ENCODE measurements at places on chromosomes 5 and 9.

DNA sequence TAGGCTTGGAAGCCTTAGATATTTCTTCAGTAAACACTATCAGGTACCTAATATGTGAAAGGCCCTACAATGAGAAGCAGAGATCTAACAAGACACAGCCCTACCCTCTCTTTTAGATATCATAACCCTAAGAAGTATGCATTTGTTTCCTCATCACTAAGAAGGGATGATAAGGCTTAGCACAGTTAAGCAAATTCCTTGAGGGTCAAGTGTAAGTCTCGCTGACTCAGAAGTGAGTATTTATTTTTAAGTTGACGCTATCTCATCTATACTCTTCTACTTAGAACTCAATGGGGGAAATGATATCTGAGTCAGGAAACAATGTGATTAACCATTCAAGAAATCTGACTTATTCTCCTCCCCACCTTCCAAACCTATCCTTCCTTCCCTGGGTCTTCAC is 149.7 kb downstream of the ESM1 start:
- no peak for DNase-seq

DNA sequence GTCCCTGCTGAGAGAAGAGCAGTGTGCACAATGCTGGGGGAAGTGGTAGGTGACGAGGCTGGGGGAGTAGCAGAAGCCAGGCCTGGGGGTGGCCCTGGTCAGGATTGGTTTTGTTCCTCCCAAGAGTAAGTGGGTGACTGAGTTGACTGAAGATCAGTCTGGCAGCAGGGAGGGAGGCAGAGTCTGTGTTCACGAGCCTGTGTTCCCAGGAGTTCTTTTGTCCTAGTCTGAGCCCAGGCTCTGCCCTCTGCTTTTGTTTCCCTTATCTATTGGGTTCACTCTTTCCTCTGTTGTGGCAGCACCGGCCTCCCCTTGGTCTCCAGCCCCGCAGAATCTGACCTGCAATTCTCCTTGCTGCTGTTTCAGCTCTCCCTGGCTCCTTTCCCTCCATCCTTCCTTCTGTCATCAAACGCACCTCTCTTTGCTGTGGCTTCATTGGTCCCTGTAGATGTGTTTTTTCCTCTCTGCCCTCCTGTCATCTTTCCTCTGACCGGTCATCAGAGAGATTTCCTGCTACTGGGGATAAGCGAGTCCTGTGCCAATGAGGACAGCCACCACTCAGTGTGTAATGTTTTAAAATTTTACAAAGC is 607.4 kb downstream of the KIF4B start:
- DNase-seq = no peak

DNA sequence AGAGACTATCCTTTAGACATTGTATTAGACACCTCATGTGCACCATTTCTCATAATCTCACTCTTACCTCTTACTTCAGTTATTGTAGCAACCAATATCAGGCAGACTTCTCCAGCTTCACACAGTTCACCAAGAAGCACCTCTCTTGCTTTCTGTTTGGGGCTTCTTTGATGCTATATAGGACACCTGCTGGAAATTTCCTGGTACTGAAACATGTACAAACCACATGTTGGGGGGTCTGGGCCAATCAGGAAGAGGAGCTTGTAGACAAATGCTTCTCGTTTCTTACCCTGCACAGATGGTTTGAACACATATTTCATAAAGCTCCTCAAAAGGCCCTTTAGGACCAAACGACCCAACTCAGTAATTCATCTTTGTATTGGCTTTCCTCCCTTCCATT is 212.1 kb downstream of the IZUMO3 start:
- no peak for DNase-seq

DNA sequence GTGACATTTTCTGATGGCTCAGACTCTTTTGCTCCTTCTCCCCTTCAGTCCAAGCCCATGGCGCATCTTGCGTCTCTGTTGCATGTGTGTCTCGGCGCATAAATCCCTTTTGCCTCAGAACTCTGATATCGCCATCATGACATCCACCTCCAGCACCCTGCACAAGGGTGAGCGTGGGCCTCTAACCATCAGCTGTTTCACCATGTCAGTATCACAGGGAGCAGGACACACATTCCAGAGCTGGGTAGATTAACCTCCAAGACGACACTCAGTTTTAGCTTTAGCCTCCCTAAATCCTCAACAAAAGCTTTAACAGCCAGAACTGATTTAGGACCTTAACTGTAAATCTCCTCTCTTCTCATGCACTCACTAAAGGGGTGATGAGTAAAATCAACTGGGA is 239.0 kb downstream of the EBF1 start:
- no peak for DNase-seq

GRCh38 chr9:132498531-132499210 is 83.7 kb upstream of the BARHL1 start:
- DNase-seq = no peak

GRCh38 chr5:134106991-134107701 is 7.3 kb upstream of the TCF7 start:
- DNase-seq = no peak

DNA sequence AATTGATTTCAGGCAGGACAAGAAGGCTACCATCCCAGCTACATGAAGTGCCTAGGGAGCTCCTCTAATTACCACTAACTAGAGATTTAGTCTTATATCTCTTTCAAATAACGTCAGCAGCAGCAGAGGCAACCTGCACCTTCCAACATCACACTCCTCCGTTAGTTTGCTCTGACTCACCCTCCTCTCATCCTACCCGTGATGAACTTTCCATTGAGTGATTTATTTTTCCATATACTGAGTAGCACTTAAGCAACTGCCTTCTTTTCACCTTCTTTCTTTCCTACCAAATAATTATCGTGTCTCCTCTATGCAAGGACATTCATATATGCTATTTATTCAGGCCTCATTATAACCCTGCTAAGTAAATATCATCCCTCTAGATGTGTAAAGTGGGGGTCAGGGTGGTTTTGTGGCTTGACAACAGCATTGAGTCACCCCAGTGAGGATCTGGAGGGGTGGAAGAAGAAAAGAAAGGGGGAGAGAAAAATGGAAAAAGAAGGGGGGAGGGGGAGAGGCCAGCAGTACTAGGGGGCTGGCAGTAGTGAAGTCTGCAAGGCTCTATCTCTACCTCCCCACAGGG is 64.6 kb upstream of the CAST start:
- DNase-seq = no peak

- DNase-seq = no peak
Measured at GRCh38 chr9:30524311-30524710, 1860.1 kb upstream of the ACO1 start.

DNA sequence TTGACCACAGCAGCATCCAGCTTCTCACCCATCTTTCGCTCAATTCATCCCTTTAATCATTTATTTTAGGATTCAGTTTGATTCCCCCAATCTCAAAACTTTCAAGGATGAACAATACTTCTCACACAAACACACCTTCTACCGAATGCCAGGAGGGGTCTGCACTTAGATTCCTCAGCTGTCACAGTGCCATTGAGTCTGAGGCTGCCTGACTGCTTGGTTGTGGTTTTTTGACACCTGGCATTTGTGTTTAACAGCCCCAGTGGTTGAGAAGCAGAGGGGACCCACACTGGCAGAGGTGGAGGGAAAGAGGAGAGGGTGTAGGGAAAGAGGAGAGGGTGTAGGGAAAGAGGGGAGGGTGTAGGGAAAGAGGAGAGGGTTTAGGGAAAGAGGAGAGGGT is 54.9 kb downstream of the PALM2AKAP2 start:
- no peak for DNase-seq

DNA sequence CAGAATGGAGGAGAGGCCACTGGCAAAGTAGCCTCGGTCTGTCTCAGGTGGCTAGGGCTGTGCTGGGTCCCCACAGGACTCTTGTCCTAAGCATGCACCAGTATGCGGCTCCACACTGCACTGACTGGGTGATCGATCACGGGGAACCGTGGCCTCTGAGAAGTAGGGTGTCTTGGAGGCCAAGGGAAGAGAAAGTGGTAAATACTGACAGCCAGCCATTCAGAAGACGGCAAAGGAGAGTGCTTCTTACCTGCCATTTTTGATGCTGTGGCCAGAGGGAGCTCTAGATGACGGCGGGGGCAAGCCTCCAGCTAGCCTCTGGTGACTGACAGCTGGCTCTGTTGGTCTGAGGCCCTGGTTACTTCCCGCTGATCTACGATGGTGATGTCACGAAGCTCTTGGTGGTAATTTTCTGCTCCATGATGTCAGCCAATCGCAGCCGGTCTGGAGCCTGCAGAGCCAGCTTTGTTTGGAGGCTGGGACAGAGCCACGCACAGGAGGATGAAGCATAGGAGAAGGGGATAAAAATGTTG is 40.4 kb upstream of the GADD45G start:
- no peak for DNase-seq

GRCh38 chr9:114484854-114485443 is 20.3 kb downstream of the WHRN start:
- DNase-seq = peak; percentile 40

DNA sequence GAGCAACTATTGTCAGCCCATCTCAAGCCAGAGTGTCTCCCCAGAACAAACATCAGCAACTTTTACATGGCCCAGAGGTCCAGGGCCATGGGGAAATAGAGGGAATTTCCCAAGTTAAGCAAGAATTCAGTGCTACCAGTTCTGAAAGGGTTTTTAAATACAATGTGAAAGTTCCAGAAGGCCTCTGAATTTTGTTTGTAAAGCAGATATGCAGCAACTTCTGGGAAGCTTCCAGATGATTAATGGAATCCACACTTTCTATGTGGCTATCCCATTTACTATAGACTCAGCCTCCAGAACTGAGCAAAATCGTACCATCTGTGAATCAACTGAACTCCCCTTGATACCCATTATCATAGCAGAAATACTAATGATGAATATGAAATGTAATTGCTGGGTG is 93.8 kb downstream of the FEM1C start:
- DNase-seq = no peak

DNA sequence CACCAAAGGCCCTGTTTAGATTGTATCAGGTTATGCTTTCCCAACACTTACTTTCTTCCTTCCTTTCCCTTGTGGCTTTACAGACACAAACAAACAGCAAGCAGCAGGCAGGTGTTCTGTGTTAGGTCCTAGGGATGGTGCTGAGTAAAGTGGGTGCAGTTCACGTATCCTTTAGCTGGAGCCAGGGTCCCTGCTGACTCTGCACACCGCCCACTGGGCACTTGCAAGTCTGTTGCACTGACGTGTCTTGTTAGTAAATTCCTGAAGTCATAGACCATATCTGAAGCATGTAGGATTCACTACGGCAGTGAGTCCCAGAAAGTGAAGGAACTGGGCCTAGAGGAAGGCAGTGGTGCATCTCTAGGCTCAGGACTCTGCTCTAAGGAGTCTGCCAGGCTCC is 96.5 kb downstream of the DAPK1 start:
- DNase-seq = no peak

- DNase-seq = no peak
Measured at GRCh38 chr5:675111-675870, 17.9 kb downstream of the TPPP start.

- no peak for DNase-seq
Measured at GRCh38 chr5:142926549-142926948, 156.4 kb downstream of the ARHGAP26 start.

DNA sequence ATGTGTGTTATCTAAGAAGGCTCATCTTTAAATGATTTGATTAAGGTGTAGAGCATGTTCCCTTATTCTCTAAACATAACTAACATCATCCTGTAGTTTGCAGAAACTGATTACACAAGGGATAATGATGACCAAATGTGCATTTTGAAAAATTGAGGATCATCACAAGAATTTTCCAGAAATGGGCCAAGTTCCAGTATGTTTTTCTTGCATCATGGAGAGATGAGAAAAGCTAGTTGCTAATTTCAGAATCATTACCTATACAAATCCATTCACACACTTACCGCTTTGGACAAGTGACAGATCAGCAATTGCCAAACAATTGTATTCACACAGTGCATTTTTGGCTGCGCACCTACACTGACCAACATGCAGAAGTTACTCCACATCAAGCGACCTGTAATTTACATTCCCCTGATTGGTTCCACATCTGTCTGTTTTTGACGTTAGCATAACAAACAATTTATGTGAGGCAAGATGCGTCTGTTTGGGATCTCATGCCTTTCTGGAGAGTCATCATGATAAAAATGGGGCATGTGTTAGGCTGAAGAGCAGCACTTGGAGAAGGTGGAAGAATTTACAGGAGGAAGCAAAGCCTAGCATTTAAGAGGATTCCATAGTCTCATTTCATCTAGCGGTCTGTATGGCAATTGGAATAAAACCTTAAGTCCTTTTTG is 2.8 kb upstream of the BNC2 start:
- no peak for DNase-seq

GRCh38 chr9:117104716-117105495 is 310.0 kb downstream of the ASTN2 start:
- DNase-seq = no peak

DNA sequence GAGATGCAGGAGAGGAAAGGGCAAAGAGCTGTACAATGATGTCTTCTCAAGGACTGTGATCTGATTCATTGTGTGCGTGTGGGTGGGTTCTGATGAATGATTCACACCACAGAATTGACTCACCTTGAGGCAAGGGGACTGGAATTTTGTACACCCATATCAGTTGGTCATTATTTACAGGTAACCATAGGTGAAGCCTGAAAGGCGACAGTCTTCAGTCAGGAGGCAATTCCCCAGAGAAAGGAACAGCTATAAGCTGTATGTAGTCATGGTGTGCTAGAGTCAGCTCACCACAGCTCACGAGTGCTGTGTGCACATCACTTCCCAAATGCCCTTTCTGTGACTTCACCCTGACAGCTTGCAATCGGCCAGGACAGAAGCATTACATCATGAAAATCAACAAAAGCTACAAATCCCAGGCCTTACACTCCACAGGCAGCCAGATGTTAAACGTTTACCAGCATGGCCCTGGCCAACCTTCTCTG is 87.6 kb upstream of the RPS23 start:
- DNase-seq = peak; percentile 44

- no peak for DNase-seq
Measured at GRCh38 chr5:138264183-138264582, 10.2 kb downstream of the GFRA3 start.

GRCh38 chr5:134242146-134242545 is 16.3 kb upstream of the PPP2CA start:
- no peak for DNase-seq

GRCh38 chr9:112839331-112839730 is 51.3 kb downstream of the SLC46A2 start:
- DNase-seq = no peak

DNA sequence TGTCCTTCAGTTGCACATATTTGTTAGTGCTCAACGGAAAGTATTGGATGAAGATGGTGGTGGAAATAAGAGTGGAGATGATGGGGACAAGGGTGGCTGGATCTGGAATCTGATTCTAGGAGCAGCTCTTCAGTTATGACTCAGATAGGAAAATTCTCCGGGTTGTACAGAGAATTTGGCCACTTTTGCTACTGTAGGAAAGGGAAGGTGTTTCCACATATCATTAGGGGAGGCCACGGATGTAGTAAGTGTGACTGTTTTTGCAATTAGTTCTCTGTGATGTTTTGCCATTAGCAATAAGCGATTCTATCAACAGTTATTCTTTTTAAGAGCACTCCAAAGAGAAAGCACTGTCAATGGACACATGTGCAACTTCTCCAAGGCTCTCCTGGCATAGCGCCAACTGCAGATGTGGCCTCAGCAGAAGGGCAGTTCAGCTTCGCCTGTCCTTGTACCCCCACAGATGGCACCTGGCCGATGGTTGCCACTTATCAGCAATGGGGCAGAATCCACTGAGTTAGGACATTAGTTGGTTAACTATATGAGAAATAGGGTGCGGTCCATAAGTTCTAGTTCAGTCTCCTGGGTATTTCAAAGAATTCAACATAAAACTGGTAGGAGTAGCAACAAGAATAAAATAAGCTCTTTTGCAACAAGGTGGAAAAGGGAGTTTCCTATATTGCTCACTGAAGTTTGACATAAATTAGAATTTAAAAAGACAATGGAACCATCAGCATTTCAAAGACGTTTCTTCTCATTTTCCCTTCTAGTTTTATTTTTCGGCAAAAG is 96.3 kb downstream of the ARSB start:
- no peak for DNase-seq

All from stimulated activated CD4-positive, alpha-beta T cell treated with anti-CD3 and anti-CD28 coated beads, Interleukin-15, amount 100 ng/mL, for 48 hours (primary cell).